Fibroblast of pulmonary artery (primary cell): ENCODE measurements at places on chromosomes 2 and 18.

GRCh38 chr18:61870151-61870550 lies 22.7 kb downstream of the RNF152 start:
- peak; percentile 17 for DNase-seq

GRCh38 chr18:53698907-53699306 lies 525.6 kb downstream of the MBD2 start:
- peak; percentile 63 for DNase-seq

DNA sequence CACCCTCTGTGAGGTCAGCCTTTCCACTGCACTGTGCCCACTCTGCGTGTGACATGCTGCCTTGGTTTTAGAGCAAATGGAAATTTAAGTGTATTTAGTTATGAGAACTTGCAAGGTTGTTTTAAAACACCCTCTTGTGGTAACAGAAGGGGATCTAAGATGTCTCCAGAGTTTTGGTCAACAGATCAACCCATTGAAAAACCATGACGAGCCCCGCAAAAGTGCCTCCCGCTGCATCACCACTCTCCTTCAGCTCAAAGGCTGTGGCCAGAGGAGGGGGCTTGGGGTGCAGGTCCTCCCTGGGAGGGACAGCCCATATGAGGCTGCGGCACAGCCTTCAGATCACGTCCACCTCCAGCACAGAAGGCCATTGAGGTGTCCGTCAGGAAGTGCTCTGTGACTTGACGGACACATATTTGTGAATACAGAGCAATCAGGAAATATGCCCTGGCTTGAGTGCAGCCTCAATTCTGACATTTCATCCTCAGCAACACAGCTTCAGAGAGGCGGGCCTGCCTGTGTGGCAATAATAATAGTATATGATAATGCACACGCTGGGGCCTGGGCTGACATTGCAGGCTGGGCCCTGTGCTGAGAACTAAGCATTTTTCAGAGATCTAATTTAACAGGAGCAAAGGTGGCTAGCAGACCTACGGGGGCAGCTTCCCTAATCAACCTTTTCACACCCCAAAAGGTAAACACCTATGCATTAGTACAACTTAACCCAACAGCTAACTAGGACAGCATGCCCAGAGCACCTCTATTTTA lies 213.9 kb downstream of the ANAPC1 start:
- no peak for DNase-seq

- no peak for DNase-seq
Observed at GRCh38 chr2:174846218-174846617, 81.9 kb upstream of the CHRNA1 start.

- DNase-seq: peak; percentile 58
Observed at GRCh38 chr2:187526792-187527191, 27.4 kb downstream of the TFPI start.

- DNase-seq: peak; percentile 96
Observed at GRCh38 chr2:38187541-38188011, 111.6 kb upstream of the CYP1B1 start.

DNA sequence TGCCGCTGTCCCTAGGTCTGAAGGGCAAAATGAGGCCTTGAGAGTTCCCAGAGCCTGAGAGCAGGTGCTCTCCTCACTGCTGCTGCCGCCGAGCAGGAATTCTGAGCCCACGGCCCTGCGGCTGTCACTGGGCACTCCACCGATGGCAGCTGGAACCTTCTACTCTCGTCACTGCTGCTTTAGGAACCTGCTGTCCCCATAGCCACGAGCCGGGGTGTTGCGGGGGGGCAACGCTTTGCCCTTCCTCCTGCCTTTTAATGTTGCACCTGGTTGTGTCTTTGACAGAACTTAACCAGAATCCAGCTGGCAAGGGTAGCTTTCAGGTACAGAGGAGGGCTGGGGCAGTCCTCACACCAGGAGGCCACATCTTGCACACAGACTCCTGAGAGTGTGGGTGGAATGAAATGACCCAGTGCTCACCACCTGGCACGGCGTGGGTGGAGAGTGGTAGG lies 32.3 kb downstream of the NCK2 start:
- DNase-seq: no peak

DNA sequence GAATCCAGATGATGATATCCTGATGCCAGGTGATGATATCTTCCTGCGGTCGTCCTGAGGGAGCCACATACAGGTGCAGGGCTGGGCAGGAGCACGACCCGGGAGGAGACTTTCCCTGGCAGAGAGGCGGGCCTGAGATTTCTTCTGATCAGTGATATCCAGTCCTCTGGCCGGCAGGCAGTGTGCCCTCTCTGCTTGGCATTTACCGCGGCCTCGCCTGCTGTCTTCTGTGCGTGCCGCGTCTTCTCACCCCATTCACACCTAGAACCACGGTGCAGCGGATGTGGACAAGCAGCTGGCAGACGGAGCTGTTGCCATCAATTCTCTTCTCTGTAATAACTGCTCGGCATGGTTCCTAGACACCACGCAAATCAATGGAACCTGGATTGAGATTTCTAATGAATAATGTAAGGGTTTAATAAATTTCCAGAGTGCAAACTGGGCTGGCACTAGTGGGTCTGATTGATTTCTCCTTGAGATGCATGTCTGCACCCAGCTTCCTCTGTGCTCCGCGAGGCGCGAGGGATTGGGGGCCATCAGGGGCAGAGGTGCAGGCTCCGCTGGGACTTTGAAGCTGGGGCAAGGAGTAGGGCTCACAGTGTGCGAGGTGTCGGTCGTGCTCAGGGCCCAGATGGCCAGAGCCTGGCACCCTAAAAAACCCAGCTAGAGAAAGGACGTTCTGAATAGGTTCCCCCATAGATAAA lies 208.9 kb upstream of the HDAC4 start:
- DNase-seq: no peak

DNA sequence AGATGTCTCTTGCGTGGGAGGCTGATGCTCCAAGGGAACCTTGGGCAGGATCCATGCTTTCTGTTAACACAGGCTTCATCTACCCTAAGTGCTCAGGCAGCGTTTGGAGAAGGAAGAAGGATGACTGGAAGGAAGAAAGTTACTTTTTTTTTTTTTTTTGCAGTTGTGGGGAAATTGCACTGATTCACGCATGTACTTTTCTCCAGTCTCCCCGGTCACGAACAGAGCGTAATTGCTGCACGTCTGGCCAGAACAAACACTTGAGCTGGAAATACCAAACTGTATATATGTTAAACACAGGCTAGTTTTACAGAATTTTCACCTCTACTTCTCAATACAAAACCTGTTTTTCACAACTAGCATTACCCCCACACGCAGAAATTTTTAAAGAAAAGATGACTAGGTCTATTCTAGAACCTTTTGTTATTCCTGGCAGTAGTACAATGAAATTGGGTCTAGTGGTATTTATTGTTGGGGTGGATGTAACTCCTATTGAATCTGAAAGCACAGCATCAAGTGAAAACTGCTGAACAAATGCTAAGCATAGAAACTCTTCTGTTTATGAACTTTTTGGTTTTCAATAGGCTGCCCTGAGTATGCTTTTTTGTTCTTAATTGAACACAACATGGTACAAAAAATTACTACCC lies 9.3 kb upstream of the SCYGR5 start:
- DNase-seq: peak; percentile 81

GRCh38 chr2:127735044-127735443 lies 33.7 kb downstream of the SFT2D3 start:
- DNase-seq: no peak

GRCh38 chr18:38750751-38751150 lies 1185.2 kb upstream of the CELF4 start:
- no peak for DNase-seq

- peak; percentile 82 for DNase-seq
Observed at GRCh38 chr18:9094307-9095226, 7.9 kb upstream of the NDUFV2 start.

- no peak for DNase-seq
Observed at GRCh38 chr18:59659508-59660170, 37.6 kb downstream of the CCBE1 start.

DNA sequence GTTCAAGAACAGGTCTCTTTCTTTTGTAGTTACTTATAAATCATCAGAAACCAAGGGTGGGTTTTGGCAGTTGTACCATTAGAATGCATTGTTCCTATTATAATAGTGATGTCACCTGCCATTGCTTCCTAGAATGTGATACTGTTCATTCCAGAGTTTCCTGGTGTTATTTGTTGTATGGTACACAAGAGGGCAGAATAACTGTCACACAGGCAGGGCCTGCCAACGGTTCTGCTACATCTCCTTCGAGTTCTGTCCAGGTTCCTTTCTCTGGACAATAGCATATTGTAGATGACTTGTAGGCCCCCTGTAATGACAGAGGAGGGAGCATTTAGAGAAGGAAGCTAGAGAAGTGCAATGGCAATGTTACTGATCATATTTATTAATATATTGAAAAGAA lies 98.3 kb downstream of the KLHL14 start:
- DNase-seq: no peak

- DNase-seq: peak; percentile 86
Observed at GRCh38 chr2:69138793-69139459, 125.9 kb downstream of the ANTXR1 start.

DNA sequence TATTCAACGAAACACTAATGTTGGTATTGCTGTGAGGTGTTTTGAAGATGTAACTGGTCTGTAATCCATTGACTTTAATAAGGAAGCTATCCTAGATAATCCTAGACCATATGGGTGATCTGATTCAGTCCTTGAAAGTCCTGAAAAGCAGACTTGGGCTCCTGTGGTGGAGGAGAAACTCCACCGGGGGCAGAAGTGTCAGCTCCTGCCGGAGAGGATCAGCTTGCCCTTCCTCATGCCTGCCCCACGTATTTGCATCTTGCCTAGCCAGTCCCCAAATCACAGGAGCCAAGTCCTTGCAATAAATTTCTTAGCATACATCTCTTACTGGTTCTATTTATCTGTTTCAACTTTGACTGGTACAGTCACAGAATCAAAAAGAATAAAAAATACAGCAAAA lies 144.2 kb upstream of the DLGAP1 start:
- no peak for DNase-seq

GRCh38 chr2:233338046-233338445 lies 16.2 kb upstream of the DGKD start:
- DNase-seq: no peak

DNA sequence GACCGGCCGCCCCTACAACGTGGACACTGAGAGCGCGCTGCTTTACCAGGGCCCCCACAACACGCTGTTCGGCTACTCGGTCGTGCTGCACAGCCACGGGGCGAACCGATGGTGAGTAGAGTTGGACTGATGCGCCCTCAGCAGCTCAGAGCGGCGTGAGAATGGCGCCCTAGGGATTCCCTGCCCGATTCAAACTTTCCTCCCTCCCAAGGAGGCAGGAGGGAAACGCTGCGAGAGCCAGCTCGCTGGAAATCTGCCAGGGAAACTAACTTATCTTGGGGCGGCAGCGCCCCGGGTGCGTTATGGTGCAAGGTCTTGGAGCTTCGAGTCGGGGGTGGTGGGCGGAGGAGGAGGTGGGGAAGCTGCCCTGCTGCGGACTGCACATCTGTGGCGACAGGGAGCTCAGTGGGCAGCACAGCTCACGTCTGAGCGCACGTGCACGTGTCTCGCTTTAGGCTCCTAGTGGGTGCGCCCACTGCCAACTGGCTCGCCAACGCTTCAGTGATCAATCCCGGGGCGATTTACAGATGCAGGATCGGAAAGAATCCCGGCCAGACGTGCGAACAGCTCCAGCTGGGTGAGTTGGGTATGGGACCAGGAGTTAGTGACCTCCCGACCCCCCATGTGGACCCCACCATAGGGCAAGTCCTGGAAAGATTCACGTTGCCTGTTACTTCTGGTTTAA lies 697 bp downstream of the ITGA4 start:
- DNase-seq: peak; percentile 58
